ENCODE measurements at places on chromosomes 7 and 10.

DNA sequence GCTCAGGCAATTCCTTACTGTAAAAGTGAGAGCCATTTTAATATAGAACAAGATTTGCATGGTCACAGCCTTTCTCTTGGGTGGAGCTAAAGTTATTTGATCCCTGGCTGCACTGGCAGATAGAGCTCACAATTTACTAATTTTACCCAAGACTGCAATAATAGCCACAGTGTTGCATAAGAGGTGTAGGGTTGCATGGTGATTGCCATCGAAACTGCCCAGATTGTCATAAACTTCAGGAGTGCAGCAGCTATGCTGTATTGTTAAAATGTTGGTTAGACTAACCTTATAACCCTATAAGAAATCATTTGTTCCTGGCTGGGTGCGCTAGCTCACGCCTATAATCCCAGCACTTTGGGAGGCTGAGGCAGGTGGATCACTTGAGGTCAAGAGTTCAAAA lies 50.0 kb downstream of the VCL start:
- DNase-seq, result no peak

GRCh38 chr7:35695473-35695850 lies 527 bp upstream of the HERPUD2 start:
- DNase-seq, result peak; percentile 42

DNA sequence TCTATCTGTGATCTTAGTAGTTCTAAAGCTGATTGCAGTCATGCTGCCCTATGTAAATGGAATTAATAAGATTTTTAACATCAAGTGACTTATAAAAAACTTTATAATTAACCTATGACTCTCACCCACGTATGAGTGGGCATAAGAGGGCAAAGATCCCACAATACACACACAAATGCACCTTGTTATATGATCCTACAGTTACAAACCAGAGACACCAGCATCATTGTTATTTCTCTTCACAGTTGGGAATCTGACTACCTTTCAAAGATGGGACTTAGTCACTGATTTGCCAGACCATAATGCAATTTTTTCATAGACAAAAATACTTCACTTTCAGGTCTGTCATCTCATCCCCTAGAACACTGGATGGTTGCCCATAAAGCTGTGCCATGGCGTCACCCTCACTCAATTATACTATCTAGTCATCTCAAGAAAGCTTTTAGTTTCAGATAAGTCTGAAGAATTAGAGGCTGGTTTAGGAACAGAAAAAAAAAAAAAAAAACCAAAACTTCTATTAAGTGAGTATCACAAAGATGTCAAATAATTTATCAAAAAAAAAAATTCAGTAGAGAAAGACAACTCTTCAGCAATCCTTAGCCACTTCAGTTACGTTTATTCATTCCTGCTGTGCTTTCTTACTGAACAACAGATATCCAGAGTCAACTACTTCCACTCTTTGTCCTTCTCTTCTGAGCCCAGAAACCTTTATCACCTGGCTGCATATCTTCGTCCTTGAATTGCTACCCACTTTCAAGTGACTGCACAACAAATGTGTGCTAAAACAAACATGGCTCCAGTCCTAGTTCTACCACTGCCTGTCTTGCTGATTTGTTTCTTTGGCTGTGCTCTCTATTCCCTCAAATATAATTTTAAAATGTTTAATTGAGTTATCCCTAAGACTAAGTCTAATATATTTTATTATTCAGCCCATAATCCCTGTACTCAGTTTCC lies 175.0 kb upstream of the CHRM2 start:
- DNase-seq, result no peak

GRCh38 chr7:108347616-108348015 lies 108.6 kb downstream of the NRCAM start:
- DNase-seq, result no peak

DNA sequence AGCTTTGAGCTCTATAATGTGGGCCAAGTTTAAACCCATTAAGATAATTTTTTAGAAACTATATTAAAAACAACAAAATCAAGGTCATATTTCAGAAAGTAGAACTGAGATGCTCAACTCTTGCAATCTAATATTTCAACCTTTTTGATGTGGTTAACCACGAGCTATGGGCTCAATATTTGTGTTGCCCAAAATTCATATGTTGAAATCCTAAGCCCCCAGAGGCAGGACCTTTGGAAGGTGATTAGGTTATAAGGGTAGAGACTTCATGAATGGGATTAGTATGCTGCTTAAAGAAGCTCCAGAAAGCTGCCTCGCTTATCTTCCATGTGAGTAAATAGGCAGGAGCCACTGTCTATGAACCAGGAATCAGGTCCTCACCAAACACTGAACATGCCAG lies 284.4 kb downstream of the CRPPA start:
- DNase-seq, result no peak

GRCh38 chr10:52128056-52128683 lies 185.9 kb upstream of the DKK1 start:
- DNase-seq, result no peak

DNA sequence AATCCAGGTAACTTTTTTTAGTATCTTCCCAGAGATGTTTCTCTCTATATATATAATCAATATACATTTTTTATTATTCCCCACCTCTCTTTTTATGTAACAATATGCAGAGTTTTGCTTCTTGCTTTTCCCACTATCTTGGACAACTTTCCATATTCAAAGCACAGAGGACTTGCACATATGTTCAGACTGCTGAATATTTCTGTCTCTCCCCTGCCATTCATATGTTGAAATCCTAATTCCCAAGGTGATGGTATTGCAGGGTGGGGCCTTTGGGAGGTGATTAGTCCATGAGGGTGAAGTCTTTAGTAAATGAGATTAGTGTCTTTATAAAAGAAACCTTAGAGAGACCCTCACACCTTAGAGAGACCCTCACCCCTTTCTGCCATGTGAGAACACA lies 72.8 kb downstream of the CFTR start:
- no peak for DNase-seq

DNA sequence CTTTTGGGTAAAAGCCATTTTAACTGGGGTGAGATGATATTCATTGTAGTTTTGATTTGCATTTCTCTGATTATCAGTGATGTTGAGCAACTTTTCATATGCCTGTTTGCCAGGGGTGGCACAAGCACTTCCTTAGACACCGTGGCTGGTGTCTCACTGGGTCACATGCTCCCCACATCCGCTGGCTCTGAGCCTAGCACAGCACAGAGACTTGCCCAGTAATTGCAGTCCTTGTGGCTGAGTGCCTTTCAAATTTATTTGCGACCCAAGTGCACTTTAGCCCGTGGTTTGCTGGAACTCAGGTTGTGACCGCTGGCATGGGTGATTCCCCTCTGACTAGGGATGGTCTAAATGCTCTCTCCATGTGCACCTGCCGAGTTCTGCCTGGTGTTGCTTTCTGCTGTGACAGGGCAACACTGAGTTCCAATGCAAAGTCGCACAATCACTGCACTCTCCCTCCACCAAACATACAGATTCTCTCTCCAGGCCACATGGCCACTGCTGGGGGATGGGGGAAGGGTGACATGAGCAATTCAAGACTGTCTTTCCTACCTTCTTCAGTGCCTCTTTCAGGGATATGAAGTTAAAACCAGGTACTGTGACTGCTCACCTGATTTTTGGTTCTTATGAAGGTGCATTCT lies 66.5 kb downstream of the ZNF277 start:
- no peak for DNase-seq

GRCh38 chr7:28093623-28094232 lies 86.9 kb downstream of the JAZF1 start:
- DNase-seq, result peak; percentile 36

DNA sequence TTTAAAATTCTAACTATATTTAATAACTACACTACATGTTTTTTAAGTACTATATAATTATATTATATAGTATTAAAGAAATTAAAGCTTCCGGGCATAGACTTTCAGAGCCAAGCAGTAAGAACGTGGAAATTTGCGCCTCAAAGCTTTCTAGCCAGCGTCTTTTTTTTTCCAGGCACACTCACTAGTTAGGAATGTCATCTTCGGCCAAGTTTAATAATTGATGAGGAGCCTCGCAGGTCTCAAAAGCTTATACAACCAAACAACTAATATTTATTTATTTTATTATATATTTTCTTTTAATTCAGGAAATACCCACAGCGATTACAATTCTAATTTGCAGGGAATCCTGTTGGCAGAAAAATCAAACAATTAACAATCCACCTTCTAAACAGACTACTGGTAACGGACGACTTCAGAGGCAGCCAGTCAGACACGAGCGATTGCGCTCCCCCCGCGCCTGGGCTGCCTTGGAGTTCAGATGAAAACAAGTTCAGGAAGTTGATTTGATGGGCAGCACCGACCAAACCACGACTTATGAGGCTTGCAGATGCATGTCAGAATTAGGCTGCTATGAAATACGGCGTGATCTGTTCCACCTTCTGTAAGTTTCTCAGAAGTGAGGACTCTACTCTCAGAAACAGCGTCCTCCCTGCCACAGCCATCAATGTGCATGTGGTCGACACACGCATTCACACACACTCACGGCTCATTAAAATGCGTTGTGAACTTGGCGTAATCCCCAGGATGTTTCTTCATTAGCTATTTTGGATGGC lies 431.8 kb upstream of the MGMT start:
- DNase-seq, result peak; percentile 60

DNA sequence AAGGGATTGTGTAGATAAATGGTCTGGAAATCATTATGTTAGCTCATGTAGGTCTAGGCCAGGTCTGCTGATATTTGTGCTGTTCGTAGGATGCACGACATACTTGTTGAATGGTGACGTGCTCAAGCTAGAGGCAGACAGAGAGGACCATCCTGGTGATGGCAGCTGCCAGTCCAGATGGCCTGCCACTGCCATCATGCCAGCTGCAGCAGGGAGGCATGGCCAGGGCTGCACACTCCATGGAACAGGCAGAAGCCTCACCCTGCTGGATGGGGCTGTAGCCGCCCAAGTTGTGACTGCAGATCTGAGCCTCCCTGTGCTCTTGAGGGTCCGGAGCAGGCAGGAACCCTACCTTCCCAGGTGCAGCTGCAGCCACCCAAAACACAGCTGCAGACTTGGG lies 80.3 kb downstream of the SPDYE5 start:
- DNase-seq, result no peak

GRCh38 chr7:20194343-20194995 lies 22.7 kb downstream of the MACC1 start:
- no peak for DNase-seq

DNA sequence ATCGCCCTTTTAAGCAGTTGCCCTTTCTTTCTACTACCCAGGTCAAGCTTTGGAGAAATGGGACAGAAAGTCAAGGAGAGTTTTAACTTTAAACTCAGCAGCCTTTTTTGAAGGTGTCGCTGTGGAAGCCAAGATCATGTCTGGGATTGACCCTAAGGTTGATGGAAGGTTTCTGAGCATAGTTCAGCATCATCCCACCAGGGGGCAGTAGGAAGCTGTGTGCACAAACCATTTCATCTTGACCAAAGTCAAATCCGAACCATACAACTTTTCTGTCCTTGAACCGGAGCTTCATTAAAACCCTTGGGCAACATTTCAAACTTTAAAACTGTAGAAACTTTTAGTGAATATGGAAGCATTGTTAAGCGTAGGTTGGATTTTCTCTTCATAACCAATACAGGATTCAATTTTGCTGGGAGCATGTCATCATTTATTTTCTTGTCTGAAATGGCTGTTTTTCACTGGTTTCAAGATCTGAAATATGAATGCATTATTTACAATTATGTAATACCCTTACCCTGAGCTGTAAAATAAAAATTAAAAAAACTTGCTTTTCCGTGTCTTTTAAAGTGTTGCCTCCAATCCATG lies 214.4 kb upstream of the KIAA1217 start:
- peak; percentile 19 for DNase-seq

- no peak for DNase-seq
These were observed 238.5 kb downstream of the CACNB2 start for GRCh38 chr10:18378766-18379165.

DNA sequence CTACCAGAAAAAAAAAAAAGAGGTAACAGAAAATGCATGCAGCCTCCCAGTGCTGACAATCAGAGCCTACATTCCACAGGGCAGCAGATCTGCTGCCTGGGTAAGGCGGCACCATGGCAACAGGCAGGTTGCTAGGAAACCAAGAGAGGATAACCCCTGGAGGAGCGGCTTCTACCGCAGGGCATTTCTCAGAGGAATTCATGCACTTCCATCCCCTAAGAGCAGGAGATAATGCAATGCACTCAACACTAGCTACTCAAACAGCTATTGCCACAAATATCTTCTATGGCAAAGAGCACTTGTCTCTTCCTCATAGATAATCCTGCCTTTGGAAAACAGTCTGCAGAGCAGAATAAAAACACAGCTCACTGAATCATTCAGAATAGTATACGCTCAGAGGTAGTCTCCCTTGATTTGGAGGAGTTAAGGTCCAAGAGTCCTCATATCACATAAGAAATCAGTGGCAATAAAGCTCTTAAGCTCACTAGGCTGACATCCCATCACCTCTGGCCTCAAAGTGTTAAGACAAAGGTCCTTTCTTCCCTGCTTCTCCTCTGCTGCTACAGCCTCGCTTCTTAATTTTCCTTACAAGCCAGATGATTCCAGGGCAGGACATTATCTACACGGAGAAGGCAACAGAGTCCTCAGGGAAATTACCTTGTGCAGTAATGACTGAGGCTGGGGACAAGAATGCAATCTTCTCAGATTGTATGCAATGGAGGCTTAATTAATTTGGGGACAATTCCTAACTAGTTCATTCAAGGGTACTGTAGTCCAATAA lies 10.7 kb downstream of the PSAP start:
- DNase-seq, result no peak

- DNase-seq, result no peak
These were observed 47.2 kb upstream of the ZRANB1 start for GRCh38 chr10:124894569-124895215.

- DNase-seq, result no peak
These were observed 66.8 kb upstream of the UCN3 start for GRCh38 chr10:5297996-5298395.

DNA sequence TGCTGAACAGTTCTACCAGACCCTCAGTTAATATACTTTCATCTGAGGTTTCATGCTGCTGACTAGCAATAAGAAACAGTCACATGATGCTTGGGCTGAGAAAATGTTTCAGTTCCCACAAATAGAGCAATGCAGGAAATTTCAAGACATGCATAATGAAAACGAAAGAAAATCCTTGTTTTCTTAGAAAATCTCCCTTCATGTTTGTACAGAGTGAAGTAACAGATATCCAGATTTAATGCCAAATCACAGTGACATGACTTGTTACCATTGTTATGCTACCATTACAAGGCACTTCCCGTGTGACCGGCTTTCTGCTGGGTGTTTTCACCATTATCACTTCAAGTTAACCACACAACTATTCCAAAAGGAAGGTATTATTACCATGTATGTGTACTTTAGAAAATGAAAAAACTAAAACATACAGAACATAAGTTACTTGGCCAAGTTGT lies 121.7 kb downstream of the DOCK4 start:
- no peak for DNase-seq
